Activated CD8-positive, alpha-beta memory T cell treated with anti-CD3 and anti-CD28 coated beads for 48 hours (primary cell): ENCODE measurements at places on chromosomes 7 and 10.

- DNase-seq: no peak
Observed at GRCh38 chr7:107499731-107500130, 29.9 kb downstream of the GPR22 start.

DNA sequence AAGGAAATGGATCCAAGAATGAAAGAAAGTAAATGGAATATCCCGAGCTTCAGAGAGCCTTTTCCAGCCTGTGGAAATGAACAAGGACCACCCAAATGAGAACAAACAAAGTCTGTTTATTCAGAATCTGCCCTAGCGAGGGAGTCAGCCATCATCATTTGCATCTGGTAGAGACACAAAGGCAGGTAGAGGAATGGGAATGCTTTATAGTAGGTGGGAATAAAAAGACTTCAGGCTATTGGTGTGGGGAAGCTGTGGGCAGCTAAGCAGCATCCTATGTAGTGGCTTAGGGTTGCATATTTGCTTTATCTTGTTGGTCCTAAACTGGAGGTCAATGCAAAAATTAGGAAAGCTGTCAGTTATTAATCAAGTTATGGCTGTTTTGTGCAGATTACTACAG, 9.2 kb upstream of the MRLN start:
- DNase-seq: no peak

GRCh38 chr10:70690589-70690988, 18.3 kb downstream of the ADAMTS14 start:
- DNase-seq: no peak

DNA sequence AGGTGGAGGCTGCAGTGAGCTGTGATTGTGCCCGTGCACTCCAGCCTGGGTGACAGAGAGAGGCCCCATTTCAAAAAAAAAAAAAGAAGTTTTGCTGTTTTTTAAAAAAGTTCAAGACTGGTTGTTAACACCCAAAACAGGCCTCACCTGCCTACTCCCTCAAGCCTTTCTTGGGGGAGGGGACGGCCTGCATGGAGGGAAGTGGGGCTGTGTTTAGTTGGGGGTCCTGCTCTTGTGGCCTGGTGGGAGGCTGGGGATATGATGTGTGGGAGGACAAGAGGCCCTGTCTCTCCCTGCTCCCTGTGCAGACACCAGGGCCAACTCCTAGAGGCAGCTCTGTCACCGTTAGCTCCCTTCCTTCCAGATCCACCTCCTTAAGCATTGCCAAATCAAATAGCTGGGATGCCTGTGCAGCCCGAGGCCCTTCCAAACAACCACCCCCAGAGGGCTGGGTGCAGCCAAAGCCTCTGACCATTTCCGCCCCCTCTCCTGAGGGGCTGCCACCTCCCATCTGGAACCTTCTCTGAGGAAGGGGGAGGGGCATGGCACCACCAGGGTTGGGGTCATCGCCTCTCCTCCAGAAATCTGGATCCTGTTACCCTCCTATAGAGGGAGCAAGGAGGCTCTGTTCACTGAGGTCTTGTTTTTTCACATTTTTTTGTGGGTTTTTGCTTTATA, 32.9 kb upstream of the ANKRD2 start:
- DNase-seq: no peak

GRCh38 chr7:143355450-143356385, 6.8 kb downstream of the FAM131B start:
- no peak for DNase-seq

DNA sequence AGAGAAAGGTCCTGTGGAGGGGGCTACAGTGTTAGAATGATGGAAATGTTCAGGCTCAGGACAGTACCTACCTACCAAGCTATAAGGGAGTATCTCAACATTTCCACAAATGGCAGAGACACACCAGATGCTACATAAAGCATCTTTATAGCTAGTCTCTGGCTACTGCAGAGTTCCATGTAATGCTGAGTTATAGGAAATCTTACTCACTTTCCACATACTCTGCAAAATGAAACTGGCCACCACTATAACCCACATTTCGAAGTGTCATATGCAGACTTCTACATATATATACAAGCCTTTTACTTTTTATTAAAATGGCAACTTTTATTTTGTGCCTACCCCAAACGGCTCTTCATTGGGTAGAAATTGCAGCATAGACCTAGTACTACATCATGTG, 85.5 kb downstream of the FAS start:
- DNase-seq: no peak

DNA sequence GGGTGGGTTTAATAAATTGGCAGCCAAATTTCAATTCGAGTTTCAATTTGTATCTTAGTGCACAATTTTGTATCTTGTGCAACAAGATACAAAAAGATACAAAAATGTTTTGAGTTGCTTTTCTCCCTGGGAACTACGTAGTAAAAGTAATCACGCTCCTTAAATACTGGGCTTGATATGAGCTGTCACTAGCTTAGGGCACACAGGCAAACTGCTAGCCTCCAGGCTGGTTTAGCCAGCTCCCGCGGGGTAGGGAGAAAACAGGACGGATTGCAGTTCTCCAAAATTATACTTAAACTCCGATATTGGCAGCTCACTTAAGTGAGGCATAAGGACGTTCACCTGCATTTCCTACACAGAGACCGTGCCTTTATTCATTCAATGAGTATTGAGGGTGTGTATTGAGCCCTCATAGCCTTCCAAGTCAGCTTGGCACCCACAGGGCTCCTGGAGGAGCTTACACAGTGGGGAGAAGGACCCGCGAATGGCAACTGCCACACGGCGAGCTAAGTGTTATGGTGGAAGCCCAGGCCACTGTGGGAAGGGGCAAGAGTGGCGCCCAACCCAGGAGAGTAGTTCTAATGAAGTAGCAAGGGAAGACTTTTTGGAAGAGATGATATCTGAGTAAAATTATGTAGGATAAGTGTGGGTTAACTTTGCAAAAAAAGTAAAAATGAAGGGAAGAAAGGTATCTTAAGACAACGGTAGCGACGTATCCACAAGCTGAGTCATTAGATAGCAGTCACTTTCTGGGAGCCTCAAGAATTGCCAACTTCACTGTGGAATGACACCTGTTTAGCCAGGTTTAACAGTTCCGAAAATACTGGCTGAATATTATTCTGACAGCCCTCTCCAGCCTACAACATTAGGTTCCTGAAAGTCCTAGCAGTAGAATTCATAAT, 1.6 kb upstream of the EPC1 start:
- DNase-seq: no peak

DNA sequence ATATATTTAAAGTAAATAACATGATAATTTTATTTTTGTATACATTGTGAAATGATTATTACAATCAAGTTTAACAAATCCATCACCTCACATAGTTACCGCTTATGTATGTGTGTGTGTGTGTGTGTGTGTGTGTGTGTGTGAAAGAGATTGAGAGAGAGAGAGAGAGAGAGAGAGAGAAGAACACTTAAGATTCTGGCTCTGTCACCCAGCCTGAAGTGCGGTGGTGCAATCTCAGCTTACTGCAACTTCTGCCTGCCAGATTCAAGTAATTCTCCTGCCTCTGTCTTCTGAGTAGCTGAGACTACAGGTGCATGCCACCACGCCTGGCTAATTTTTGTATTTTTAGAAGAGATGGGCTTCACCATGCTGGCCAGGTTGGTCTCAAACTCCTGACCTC, 17.8 kb downstream of the LYZL1 start:
- no peak for DNase-seq

GRCh38 chr7:98922392-98923187, 44.3 kb downstream of the TRRAP start:
- no peak for DNase-seq

DNA sequence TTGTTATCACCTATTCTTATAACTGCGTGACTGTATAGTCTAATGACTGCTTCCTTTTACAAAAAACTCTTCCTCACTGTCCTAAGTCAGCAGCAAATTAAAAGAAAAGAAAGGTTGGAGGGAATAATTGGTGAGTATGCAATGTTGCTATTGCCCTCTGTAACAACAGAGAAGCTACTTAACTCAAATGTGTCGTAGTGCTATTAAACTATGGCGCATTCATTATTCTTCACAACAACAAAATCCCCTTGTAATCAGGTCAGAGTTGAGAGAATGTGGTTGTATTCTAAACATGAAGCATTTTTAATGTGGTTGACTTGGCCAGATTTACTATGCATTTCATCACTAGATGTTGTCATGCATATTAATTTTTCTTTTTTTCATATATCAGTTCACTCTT, 897.8 kb upstream of the PHF14 start:
- no peak for DNase-seq

DNA sequence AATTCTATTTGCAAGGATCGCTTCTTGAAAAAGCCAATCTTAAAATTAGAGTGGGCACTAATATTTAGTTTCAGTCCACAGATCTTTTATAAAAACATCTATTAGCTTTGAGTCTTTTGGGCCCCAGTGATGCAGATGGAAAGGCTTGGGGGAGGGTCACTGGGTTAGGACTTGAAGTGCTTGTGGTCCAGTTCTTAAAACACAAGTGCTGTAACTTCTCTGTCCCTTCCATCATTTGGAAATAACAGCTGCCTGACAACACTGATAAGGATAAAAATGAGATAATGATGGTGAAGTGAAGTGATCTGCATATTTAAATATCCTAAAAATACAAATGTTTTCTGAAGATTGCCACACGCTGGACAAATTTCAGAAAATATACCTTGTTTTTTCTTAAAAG, 37.1 kb upstream of the ZRANB1 start:
- DNase-seq: no peak

GRCh38 chr10:78314651-78315050, 281.0 kb downstream of the RPS24 start:
- no peak for DNase-seq

GRCh38 chr10:6164271-6165095, 38.2 kb upstream of the PFKFB3 start:
- DNase-seq: no peak

DNA sequence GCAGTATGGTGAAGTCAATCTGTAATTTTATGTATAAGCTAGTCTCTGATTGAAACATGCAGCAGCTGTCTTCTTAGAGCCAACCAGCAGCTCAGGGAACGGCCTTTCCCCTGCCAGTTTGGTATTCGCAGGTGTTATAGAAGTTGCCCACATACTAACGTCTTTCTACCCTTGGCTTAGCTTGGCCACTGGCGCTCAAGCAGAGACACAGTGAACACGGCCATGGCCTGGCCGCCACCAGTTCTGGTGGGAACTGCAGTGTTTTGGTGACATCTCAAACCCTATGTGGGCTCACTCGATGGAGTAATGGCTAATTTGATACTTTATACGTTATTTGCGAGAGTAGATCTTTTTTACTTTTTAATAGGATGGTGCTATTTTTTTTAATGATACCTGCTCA, 17.1 kb downstream of the EIF4H start:
- DNase-seq: no peak

DNA sequence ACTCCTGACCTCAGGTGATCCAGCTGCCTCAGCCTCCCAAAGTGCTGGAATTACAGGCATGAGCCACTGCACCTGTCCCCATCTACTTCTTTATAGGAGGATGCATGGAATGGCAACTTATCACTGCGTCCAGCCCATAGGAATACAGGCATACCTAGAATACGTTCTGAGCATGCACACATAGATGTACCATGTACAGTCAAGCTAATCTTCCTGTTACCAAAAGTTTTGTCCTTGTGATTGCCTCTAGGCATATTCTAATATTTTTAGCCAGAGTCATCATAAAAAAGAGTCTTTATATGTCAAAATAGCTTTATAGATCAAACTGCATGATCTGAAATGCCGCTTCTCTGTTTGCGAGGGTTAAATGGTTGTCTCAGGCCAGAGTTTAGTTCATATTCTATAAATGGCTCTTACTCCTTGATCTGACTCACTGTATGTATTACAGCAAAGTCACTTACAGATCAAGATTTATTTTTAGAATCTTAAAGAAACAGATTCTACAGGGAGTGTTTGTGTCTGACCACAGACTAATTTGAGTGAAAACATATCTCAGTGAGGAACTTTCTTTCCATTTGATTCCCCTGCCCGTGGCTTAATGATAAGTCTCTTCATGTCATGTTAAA, 210.9 kb downstream of the CREB5 start:
- no peak for DNase-seq

- no peak for DNase-seq
Observed at GRCh38 chr10:80373502-80373901, 16.9 kb downstream of the DYDC2 start.

- DNase-seq: no peak
Observed at GRCh38 chr10:70583669-70584037, 18.9 kb downstream of the PRF1 start.

- DNase-seq: no peak
Observed at GRCh38 chr7:51148216-51148615, 168.4 kb downstream of the COBL start.

GRCh38 chr7:12801107-12801506, 113.7 kb downstream of the ARL4A start:
- DNase-seq: no peak

GRCh38 chr10:7579681-7580080, 87.1 kb downstream of the ITIH5 start:
- no peak for DNase-seq

DNA sequence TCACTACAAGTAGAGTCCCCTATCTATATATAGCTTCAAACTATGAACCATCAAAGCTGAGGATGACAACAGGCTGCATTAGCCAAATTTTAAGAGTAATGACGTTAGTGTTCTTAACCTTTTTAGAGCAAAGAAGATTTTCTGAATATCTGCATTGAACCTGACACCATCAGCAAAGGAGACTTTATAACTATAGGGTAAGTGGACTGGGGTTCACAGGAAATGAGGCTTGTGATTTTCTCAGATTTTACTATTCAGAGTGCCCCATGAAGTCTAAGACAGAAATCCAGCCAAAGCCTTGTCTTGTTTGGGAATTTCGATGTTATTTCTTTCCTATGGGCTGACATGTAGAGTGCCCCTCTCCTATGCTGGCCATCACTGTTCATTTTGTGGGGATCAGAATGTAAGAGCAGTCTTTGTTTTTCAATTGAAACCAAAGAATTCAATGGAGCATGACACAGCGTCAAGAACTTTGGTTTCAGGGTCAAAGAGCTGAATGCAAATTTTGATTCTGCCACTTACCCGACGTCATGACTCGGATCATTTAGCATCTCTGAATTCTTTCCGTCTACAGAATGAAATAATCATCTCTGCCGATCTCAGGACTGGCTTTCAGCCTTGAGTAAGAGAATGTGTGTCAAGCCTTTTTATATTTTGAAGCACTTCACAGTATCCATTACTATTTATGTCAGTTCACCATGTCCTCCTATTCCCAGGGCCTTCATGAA, 52.7 kb downstream of the DENND11 start:
- no peak for DNase-seq

- no peak for DNase-seq
Observed at GRCh38 chr10:36725581-36726520, 399.5 kb upstream of the ANKRD30A start.

DNA sequence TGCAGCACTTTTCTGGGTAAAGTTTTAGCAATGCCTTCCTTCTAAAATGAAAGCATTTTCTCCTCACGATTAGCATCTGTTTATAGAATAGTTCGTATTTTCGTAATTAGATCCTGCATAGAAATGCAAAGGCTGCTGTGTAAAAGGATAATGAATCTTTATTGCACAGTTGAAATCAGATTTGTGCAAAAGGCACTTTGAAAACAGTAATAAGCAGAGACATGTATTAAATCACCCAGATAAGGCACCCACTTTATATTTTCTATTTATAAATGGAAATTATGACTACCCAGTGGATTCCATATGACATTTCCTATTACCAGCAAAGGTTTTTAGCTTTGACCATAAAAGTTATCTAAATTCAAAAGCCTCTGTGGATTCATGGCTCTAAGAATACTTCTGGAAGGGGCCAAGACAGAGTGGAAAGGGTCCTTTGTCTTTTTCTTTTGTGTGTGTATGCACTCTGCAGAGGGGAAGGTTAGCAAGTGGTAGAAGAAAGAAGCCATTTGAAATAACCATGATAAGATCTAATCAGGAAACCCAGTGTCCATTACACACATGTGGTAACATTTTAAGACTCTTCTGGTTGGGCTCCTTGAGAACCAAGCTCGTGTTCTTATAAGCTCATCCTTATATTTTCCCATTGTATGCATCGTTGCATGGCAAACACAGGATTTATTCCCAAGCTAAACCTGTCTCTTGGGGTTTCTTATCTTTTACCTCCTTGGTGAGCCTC, 612.1 kb downstream of the AUTS2 start:
- DNase-seq: no peak
